ENCODE measurements at places on chromosomes 13 and 19.

- DNase-seq, result no peak
Observed at GRCh38 chr19:46489445-46490272, 6.0 kb downstream of the PNMA8B start.

DNA sequence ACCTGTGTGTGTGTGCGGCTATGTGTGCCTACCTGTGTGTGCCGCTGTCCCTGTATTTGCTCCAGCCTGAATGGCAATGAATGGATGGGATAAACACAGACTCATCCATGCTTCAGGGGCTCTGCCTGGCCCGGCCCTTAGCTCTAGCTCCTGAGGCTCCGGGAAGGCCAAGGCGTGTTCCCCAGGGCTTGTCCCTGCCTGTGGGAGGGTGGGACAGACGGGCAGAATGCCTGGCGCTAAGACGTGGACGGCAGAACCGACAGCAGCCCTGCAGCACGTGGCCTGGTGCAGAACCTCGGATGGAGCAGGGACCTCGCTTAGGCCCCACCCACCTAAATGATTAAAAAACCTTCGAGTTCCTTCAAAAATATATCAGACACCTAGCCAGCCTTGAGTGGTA, 57.8 kb upstream of the C13orf46 start:
- no peak for DNase-seq

DNA sequence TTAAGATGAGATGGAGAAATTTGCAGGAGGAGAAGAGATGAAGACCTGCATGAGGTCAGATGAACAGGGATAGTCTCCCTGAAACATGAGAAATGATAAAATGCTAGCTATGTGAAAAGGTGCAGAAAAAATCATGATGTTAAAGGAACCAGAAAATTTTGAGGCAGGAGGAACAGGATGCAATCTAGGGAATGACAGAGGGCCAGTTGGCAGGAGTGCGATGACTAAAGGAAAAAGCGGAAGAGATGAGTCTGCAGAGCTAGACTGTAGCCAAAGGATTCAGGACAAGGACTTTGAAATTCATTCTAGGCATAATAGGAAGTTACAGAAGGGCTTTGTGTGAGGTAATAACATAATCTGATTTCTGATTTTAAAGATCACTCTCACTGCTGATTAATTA, 77.9 kb downstream of the TRPC4 start:
- no peak for DNase-seq

DNA sequence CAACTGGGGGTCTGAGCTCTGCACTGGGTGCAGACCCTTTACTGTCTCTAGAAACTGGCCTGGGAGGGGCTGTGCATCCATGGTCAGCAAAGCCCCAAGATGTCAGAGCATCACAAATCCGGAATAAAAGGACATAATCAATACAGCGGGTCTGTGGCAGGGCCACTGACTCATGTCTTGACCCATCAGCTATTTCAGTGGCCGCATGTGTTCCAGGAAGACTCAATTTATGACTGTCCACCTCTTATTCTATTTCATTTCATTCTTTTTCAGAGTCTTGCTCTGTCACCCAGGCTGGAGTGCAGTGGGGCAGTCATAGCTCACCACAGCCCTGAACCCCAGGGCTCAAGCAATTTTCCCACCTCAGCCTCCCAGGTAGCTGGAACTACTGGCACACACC, 53.2 kb downstream of the PEX11G start:
- no peak for DNase-seq

DNA sequence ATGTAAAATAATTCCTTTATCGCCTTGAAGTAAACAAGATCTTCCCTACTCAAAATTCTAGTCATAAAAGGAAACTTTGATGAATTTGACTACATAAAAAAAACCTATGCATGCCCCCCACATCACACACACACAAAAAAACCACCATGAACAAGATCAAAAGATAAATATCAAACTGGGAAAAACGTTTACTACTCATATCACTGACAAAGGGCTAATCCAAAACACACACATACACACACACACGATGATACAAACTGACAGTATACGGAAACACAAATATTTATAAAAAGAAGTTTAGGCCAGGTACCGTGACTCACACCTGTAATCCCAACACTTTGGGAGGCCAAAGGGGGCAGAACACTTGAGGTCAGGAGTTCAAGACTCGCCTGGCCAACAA, 61.9 kb downstream of the TSC22D1 start:
- DNase-seq, result no peak

Measured in NCI-H774 (cell line).